SK-N-SH (cell line): ENCODE measurements at places on chromosomes 1 and 21.
A peak's percentile ranks its signal among the peaks of the same experiment; 100 is the strongest.

DNA sequence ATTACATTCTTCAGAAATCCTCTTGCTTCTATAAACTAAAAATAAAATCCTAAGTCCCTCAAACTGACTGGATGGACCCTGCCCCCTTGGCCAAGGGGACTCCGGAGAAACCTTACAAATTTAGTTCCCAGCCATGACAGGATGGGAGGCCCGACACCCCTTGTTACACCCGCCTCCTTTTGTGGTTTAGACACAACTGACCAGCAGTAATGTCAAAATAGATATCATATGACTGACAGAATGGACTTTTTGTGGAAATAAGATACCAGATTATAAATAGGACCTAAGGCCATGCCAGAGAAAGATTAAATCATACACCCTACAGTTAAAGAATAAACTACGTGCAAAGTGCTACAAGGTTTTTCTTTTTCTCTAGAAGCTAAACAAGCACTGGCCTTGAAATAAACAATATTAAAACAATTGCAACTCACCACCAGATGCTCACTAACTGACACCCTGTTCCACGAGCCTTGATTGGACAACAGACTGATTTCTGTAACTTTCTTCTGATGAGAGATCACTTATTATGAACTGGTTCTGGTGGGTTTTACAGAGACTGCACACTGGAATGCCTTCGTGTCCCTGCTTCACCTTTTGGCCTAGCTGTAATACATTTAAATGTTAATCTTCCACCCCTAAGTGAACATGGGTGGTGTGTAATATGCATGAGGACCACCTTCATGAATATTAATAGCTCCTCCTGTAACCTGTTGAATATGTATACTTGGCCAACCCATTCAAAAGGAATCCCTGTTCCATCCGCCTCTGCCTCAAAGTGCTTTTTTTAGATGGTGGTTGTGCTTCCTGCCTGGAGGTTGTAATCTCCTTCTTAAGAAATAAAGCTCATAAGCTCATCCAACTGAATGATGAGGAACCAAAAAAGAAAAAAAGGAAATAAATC lies 99.6 kb downstream of the ODF2L start:
- H3K4me3 ChIP-seq: no peak overlapping the region
- no peak for DNase-seq
- H3K27ac ChIP-seq: no peak overlapping the region
- no peaks in the 10 kb centered on the region for H3K27me3 ChIP-seq

DNA sequence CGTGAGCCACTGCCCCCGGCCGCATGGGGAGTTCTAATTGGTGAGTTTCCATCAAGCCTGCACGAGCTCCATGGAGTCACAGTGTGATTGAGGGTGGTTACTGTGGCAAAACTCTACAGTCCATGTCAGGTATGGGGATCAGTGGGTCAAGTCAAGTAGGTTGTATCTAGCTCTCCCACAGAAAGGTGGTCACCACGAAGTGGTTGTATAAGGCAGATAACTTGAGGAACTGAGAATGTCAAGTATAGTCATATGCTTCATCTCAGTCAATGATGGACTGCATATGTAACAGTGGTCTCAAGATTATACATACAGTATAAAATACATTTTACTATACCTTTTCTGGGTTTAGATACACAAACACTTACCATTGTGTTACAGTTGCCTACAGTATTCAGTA lies 348.6 kb upstream of the ZP4 start:
- H3K27me3 ChIP-seq: no peaks in the 10 kb centered on the region
- H3K36me3 ChIP-seq: no peaks in the 10 kb centered on the region; the same call in 1 of the 2 replicates
- H3K4me1 ChIP-seq: no peaks in the 10 kb centered on the region
- H3K4me3 ChIP-seq: no peak overlapping the region
- no peak overlapping the region for H3K27ac ChIP-seq

DNA sequence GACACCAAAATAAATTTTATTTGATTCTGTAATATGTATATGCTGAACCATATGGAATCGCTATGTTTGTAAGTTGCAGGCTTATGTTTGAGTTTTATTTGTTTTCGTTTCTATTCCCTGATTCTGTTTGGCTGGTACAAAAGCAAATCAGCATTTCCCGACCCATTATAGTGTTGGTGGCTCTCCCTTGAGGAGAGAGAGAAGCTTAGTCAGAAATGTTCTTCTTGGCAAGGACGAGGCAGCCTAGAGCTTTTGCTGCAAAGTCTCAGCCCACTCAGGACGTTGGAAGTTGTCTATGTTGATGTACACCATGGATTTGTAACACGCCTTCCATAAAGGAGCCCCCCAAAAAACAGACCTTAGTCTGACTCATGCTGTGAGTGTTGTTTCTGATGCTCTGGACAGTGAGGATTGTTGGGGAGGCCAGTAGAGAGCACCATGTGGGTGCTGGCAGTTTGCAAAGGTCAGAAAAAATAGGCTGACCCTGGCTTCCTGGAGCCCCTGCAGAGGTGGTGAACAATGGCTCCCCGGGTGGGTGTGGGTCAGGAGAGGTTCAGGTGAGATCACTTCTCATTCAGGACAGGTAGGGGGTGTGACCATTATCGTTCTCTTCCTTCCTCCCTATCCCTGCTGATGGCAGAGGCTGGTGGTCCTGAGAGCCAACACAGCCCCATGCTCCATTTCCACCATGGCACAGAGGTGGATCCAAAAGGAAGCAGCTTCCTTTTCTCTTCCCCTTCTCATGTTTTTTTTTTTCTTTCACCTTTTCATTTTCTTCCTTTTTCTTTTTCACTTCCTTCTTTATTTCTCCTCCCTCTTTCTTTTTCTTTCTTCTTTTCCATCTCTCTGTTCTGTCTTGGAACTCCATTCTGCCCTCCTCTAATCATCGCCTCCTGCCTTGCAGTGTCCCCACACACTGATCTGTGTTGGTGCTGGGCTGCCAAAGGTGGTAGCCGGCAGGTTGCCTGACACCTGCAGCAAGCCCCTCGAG lies 84.4 kb upstream of the CNTN2 start:
- H3K27me3 ChIP-seq: no peaks in the 10 kb centered on the region; the same call in none of the 2 replicates
- no peak for DNase-seq
- H3K4me1 ChIP-seq: no peaks in the 10 kb centered on the region
- H3K4me3 ChIP-seq: no peak overlapping the region
- no peaks in the 10 kb centered on the region for H3K36me3 ChIP-seq
- H3K27ac ChIP-seq: no peak overlapping the region

GRCh38 chr21:36690628-36691554 lies 8.0 kb upstream of the SIM2 start:
- H3K36me3 ChIP-seq: no peaks in the 10 kb centered on the region
- H3K27me3 ChIP-seq: peaks cover 87% of the 10 kb centered on the region
- H3K4me1 ChIP-seq: no peaks in the 10 kb centered on the region
- no peak for DNase-seq
- no peak overlapping the region for H3K27ac ChIP-seq

GRCh38 chr1:90936061-90936460 lies 85.8 kb downstream of the ZNF644 start:
- H3K36me3 ChIP-seq: peaks cover 57% of the 10 kb centered on the region
- H3K27ac ChIP-seq: no peak overlapping the region
- no peak overlapping the region for H3K4me3 ChIP-seq
- H3K27me3 ChIP-seq: no peaks in the 10 kb centered on the region
- no peak for DNase-seq

GRCh38 chr1:41784531-41785274 lies 134.0 kb downstream of the HIVEP3 start:
- H3K4me3 ChIP-seq: no peak overlapping the region
- H3K27me3 ChIP-seq: no peaks in the 10 kb centered on the region
- DNase-seq: no peak

GRCh38 chr1:182426442-182427430 lies 23.2 kb upstream of the RGSL1 start:
- H3K4me3 ChIP-seq: no peak overlapping the region
- no peak overlapping the region for H3K27ac ChIP-seq

GRCh38 chr1:227961651-227962466 lies 14.1 kb upstream of the WNT9A start:
- DNase-seq: no peak
- no peaks in the 10 kb centered on the region for H3K27me3 ChIP-seq
- no peak overlapping the region for H3K27ac ChIP-seq
- H3K4me3 ChIP-seq: no peak overlapping the region

DNA sequence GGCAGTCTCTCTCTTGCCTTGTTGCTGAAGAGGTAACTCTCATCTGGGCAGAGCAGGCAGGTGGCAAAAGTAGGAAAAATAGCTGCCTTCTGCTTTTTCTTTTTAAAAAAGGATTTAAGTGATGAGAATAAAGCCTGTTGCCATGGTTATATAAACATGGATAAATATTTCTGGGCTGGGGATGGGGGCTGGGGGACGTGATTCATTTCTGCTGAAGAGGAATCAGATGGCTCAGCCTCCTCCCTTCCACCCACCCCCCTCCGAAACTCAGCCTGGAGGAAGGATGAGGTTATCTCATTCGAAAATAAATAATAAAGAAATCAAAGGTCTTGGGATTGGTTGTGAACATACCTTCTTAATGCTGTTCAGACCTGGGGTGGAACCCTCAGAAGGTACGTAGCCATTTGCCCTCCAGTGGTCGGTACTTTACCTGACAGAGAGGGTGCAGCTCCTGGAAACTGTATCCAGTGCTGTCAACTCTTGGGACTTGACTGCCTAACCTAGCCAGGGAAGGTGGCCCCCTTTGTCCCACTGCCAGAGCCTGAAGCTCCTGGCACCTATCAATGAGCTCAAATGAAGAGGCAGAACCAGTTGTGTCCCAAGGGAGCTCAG lies 3.8 kb upstream of the INKA2 start:
- no peak overlapping the region for H3K27ac ChIP-seq
- DNase-seq: no peak
- 0 out of 2 replicates have a peak, but pooled peaks cover under 1% of the 10 kb centered on the region for H3K4me1 ChIP-seq
- no peaks in the 10 kb centered on the region for H3K27me3 ChIP-seq
- H3K36me3 ChIP-seq: no peaks in the 10 kb centered on the region

GRCh38 chr21:39184050-39184980 lies 1.1 kb upstream of the PSMG1 start:
- H3K36me3 ChIP-seq: peaks cover 21% of the 10 kb centered on the region
- no peaks in the 10 kb centered on the region for H3K27me3 ChIP-seq
- peak overlapping the region; percentile 75 for H3K4me3 ChIP-seq

DNA sequence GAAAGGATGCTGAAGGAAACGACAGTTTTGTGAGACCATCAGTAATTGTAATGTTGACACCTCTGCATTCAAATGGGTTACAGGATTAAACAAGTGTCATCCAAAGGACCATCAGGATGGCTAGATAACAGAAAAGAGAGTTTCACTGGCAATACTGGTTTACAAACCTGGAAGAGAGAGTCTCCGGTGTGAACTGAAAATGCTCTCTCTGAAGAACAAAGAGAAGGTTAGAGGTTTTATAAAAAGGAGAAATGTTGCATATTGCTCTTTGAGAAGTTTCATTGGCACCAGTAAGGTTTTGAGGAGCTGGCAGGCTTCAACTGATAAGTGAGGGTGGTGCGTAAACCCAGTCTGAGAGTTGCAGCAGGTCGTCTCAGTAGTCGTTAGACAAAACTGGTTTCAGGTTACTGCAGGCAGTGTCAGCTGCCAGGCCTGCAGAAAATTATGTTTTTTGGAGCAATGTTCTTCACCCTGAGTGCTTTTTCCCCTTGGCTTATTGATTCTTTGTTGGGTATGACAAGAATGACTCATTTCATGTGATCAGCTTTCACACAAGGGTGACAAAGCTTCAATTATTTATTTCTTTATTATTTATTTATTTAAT lies 42.2 kb downstream of the KCNK1 start:
- no peaks in the 10 kb centered on the region for H3K4me1 ChIP-seq
- no peaks in the 10 kb centered on the region for H3K36me3 ChIP-seq
- H3K4me3 ChIP-seq: no peak overlapping the region
- no peak for DNase-seq
- H3K27ac ChIP-seq: no peak overlapping the region

DNA sequence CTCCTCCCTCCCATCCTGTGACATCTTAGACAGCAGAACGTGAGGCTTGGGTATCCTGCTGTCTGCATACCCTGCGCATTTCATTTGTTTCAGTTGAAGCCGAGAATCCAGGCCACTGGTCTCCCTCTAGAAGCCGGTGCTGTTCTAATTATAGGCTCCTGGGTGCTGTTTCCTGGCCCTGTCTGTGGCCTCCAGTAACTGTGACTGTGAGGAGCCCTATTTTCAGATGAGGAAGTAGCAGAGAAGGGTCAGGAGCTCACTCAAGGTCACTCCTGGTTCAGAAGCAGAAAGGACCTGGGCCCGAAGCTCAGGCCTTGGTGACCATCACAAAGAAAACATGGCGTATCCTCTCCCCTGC lies 24.0 kb downstream of the COQ8A start:
- no peaks in the 10 kb centered on the region for H3K27me3 ChIP-seq
- H3K27ac ChIP-seq: no peak overlapping the region
- H3K36me3 ChIP-seq: no peaks in the 10 kb centered on the region; the same call in 1 of the 2 replicates
- no peak for DNase-seq
- no peak overlapping the region for H3K4me3 ChIP-seq
- no peaks in the 10 kb centered on the region for H3K4me1 ChIP-seq

GRCh38 chr1:179708434-179709195 lies 34.5 kb upstream of the FAM163A start:
- H3K27me3 ChIP-seq: no peaks in the 10 kb centered on the region
- H3K27ac ChIP-seq: peak overlapping the region; percentile 84; the same call in 1 of the 2 replicates
- no peak overlapping the region for H3K4me3 ChIP-seq
- no peaks in the 10 kb centered on the region for H3K36me3 ChIP-seq
- DNase-seq: no peak

DNA sequence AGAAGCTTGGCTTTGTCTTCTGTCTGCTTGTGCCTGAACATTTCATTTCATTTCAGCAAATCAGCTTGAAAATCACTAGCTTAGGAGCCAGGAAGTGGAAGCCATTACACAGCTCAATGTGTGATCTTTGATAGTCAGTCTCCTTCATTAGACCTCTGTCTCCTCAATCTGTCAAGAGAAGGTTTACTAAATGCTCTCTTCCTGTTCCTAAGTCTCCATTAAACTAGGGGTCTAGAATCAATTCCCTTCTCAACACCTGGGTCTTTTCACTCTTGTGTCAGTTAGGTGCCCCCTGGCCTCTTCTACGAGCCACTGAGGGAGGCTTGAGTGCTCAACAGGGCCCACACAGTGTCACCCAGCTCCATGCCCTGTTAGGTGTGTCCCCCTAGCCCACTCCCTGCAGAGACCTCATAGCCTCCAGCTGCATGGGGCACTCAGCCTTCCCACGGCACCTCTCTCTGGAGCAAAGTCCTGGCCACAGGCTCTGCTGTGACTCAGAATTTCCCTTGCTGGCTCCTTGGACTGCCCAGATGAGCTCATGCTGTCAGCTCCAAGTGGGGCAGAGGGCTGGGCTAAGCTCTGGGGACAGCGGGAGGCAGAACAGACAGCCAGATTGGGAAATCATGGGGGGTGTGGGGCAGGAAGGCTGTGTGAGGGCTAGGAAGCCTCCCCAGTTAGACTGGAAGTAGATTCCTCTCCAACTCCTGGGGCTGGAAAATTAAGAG lies 115.7 kb upstream of the IPO9 start:
- H3K27ac ChIP-seq: peak overlapping the region; percentile 98
- H3K4me1 ChIP-seq: peaks cover 59% of the 10 kb centered on the region
- no peaks in the 10 kb centered on the region for H3K27me3 ChIP-seq
- H3K4me3 ChIP-seq: no peak overlapping the region
- no peak for DNase-seq
- H3K36me3 ChIP-seq: peaks cover 38% of the 10 kb centered on the region

GRCh38 chr1:109639841-109640184 lies 16.1 kb upstream of the GSTM4 start:
- H3K27ac ChIP-seq: peak overlapping the region; percentile 26; the same call in 1 of the 2 replicates
- H3K4me3 ChIP-seq: no peak overlapping the region; the same call in 1 of the 2 replicates
- H3K27me3 ChIP-seq: no peaks in the 10 kb centered on the region
- DNase-seq: no peak
